ENCODE measurements at places on chromosomes 3 and 15.

DNA sequence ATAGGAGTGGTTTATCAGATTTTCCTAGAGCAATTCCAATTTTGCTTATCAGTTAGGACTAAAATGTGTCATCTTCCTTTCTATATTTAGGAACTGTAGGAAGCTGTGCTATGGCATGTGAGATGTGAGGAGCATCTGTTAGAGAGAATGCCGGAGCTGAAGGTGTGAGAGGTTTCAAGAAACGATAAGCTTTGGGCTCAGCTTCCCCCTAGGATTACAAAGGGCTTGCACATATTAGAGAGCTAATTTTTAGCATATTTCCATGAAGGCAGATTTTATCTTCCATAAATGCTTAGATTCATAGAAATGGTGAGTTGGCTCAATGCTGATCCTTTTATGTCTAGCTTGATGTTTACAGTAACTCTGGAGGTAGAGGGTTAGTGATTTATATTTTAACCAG lies 120.2 kb downstream of the CNTN4 start:
- DNase-seq: no peak

- no peak for DNase-seq
These were observed 96.6 kb downstream of the SPRED1 start for GRCh38 chr15:38349251-38349650.

DNA sequence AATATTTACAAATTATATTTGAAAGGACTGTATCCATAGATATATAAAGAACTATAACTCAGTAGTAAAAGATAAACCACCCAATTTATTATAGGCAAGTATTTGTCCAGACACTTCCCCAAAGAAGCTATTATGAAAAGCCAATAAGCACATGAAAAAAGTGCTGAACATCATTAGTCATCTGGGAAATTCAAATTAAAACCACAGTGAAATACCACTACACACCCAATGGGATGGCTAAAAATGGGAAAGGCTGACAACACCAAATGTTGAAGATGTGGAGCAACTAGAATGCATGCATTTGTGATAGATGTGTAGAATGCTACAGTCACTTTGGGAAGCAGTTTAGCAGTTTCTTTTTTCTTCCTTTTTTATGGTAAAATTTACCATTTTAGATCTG lies 147.0 kb downstream of the PDE8A start:
- no peak for DNase-seq

GRCh38 chr15:29770796-29771195 lies 51.5 kb downstream of the TJP1 start:
- no peak for DNase-seq

DNA sequence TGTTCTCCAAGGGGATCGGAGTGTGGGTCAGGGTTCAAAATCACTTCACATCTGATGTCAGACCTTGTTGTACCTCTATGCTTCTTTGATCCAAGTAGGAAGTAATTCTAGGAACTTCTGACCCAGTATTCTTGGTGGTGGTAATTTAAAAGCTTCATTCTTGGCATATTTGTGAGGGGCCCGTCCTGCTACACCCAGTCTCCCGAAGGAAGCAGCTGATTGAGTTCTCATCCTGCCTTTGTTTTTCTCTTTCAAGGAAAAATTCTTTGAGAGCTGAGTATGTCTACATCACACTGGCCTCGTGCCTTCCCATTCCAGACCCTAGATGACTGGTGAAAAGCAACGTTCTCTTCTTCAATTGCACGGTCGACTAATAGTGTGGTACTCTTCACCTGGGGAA lies 234.4 kb upstream of the TPRG1 start:
- no peak for DNase-seq

DNA sequence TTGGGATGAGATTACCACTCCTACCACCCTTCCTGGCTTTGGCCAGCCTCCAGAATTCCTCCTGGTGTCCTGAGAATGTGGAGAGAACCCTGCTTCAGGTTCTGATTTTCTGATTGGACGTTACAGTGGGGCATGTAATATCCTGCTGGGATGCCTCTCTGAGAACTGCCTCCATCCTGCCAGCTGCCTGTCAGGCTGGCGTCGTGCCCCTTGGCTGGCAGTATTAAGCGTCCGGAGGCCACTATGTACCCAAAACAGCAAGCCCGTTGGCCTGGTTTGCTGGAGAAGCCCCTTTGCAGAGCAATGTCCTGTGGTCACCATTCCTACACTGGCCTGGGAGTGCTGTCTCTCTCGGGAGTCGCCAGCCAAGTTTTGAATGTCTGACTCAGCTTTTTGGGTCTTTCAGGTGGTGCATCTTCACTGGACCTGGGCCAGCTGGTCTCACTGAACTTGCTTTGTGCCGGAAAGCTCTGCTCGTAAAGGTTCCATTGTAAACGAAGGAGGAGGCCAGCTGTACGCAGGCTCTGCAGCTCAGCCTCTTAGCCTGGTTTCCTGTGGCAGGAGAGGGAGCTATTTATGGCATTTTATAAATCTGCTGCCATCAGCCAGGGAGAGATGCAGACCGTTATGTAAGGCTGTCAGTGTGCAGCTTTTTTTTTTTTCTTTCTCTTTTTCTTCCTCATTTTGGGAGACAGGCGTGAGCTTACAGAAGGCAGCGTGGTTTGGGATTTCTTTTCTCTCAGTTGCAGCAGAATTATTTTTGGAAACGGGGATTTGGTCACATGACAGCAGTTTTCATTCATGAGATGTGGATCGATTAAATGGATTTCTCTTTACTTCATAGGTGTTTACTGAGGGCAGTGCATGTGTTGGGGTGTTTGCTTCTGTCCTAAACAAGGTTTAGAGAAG lies 19.0 kb upstream of the TRAK1 start:
- no peak for DNase-seq

DNA sequence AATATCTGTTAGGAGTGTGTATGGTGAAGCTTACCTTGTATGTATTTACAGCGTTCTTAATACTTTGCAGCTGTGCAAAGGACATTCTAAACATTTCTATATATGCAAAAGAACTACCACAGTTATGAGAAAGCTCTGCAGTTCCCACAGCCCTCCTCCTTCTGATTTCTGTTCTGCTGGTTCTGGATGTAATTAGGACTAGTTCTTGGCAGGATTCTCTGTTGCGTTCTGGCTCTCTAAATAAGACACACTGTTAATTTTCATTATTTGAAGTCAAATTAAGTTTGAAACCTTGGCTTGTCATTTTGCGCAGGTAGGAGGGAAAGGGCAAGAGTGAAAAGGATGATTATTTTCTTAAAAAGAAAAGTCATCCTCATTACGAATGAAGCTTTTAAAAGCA lies 76.4 kb downstream of the FNDC3B start:
- DNase-seq: no peak

DNA sequence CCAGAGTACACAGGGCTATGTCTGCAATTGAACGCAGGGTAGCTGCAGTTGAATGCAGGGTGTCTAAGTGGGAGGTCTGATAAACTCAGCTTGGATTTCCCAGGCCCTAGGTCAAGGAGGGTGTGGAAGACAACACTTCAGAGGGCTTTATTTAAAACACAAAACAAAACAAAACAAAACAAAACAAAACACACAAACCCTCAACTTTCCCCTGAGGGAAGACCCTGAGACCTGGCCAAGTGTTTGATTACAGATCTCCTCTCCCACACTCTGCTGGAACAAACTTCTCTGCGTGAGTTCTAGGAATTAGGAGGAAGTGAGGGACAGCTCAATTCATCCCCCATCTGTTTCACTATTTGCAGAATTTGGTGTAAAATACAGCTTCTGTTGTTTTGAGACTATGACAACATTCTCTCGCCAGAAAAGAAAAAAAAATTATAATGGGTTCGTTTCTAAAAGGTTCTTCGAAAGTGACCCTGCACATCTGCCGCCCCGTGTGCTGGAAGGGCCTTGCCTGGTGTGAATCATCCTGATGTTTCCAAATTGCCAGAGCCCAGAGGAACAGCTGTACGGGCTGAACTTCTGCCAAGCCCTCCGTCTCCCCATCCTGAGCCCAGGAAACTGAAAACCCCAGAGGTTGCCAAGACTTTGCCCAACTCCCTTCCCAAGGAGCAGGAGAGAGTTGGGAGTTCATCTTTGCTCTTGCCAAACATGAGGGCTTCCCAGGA lies 73.3 kb upstream of the RAD18 start:
- no peak for DNase-seq

DNA sequence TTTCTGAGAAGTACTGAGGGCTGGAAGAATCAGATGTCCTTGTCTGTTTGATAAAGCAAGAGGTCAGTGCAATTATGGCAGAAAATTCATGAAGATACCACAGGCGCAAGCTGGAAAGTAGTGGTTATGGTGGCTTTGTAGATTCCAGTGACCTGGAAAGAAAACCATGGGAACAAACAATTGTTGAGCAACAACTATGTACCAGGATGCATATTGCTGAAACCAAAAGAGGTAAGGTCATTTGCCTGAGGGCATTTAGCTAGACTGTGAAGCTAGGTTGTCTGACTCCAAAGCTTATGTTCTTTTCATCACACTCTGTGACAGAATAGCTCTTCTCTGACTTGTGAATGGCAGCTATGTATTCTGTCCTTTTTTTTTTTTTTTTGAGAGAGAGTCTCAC lies 74.0 kb downstream of the B3GALNT1 start:
- DNase-seq: no peak

DNA sequence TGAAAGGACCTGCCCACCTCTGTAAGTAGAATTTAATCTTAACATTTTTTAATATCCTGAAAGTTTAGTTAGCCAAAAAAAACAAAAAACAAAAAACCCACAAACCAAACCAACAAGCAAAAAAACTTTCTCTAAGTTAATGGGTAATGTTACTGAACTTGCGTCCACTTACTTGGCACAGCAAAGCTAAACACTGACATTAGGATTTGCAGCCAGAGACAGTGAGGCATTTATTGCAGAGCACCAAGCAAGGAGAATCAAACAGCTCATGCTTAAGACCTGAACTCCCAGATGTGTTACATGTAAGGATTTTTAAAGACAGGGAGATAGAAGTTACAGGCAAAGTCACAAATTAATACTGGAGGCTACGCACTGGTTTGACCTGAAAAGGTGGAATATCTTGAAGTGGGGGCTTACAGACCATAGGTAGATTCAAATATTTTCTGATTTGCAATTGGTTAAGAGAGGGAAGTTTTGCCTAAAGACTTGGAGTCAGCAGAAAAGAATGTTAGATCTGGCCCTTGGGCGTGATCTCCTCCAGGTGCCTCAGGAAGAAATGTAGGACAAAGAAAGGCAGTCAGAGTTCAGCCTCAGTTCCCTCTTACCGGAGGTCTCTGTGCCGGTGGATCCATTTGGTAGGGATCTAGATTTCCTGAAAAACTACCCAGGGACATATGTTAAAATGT lies 205.0 kb downstream of the ADAMTSL3 start:
- DNase-seq: no peak

- no peak for DNase-seq
These were observed 8.3 kb upstream of the SLC12A8 start for GRCh38 chr3:125220727-125221429.

- no peak for DNase-seq
These were observed 799.8 kb downstream of the DIPK2A start for GRCh38 chr3:144771381-144771870.

GRCh38 chr3:191492601-191493000 lies 31.6 kb downstream of the PYDC2 start:
- no peak for DNase-seq

DNA sequence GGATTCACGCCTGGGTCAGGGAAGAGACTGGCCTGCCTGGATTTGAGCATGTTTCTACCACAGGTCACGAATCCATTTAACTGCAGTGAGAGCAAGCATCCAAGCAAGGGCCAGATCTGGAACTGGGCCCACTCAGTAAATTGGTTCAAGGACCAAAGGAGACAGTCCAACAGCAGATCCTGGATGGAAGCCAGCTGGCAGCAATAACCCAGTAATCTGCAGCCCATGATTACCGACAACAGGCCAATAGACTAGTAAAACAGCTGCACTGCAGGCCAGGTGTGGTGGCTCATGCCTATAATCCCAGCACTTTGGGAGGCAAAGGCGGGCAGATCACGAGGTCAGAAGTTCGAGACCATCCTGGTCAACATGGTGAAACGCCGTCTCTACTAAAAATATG lies 11.8 kb downstream of the SAMD7 start:
- no peak for DNase-seq

GRCh38 chr3:196697270-196697669 lies 14.8 kb downstream of the CEP19 start:
- no peak for DNase-seq

- no peak for DNase-seq
These were observed 1004.9 kb downstream of the FHIT start for GRCh38 chr3:60246361-60246760.

- no peak for DNase-seq
These were observed 33.6 kb upstream of the OCA2 start for GRCh38 chr15:28132524-28133275.

- DNase-seq: no peak
These were observed 228.1 kb downstream of the CPNE4 start for GRCh38 chr3:131806736-131807135.

- no peak for DNase-seq
These were observed 91.4 kb upstream of the MYZAP start for GRCh38 chr15:57500256-57500655.

DNA sequence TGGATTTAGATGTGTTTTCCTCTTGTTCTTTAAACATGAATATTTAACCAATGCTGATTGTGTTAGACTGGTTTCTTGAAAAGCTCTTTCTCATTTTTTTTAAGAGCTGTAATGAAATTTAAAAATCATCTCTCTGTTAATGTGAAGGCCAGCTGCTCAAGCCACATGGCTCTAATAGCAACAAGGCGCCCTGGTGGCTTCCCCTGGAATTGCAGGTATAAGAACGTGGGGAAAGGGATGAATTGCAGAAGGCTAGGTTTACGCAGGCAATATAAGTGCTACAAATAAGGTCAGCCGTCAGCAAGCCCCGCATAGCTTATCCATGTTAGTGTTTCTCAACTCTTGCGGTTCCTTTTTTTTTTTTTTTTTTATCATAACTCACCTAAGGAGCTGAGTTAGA lies 108.5 kb downstream of the SAMMSON start:
- no peak for DNase-seq

- no peak for DNase-seq
These were observed 725 bp downstream of the CHL1 start for GRCh38 chr3:197149-197827.

DNA sequence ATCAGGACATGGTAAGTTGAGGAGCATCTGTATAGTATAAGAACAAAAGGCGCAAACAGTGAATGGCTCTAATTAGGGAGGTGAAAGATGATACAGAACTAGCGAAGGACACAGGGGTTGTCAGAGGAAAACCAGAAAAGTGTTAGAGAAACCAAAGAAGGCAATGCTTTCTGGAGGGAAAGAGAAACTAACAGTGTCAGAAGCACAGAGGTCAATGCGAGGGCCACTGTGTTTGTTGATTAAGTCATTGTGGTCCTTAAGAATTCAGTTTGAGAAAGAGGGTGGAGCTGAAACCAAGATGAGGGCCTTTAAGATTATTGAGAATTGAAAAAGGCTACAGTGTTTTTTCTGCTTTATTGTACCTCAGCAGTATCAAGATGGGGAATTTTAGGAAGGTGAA lies 28.8 kb downstream of the ATG7 start:
- peak; percentile 41 for DNase-seq

DNA sequence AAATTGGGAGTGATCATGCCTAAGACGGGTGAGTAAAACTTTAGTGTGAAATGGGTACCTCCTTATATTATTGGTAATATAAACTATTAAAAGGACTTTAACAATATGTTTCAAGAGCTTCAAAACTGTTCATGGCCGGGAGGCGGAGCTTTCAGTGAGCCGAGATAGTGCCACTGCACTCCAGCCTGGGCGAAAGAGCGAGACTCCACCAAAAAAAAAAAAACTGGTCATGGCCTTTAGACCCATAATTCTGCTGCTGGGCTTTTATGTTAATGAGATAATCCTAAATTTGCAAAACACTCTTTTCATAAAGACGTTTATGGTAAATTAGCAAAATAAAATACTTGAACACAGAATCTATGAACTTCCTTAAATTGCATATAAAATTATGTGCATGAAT lies 22.8 kb downstream of the TRPC1 start:
- no peak for DNase-seq
